CD4-positive, alpha-beta T cell treated with Interleukin-2 at 100 ng/mL for 4 hours (primary cell): ENCODE measurements at places on chromosomes 2 and 18.

- no peak for DNase-seq
Measured at GRCh38 chr2:53942280-53942679, 28.5 kb downstream of the PSME4 start.

GRCh38 chr2:33607251-33607721 lies 8.2 kb upstream of the FAM98A start:
- no peak for DNase-seq

DNA sequence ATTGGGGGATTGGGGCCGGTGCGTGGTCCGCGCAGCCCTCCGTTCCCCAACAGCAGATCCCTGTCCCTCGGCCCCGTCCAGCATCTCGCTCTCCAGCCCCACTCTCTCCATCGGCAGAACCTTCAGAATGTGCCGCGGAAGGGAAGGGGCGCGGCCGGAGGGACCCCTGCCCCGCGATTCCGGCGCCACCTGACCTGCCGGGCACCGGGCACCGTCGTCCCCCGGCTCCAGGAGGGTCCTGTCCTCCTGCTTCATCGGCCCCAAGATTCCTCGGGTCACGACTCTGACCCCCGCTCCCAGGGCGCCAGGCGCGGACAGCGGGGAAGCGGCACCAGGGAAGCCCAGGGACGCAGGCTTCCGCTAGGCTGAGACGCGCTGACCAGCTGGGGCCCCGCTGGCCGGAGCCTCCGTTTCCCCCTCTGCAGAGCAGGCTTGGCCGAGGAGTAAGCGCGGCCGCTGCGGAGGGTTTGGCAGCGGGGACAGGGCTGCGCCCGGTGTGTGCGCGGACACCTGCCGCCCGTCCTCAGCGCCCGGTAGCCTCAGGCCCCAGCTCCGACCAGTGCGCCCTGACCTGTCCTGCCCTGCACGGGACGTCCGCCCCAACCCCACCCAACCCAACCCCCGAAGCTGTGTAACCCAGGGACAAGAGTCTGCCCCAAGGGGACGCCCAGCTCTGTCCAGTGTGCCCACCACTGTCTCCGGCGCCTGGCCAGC lies 16.8 kb upstream of the BOK start:
- DNase-seq = no peak

DNA sequence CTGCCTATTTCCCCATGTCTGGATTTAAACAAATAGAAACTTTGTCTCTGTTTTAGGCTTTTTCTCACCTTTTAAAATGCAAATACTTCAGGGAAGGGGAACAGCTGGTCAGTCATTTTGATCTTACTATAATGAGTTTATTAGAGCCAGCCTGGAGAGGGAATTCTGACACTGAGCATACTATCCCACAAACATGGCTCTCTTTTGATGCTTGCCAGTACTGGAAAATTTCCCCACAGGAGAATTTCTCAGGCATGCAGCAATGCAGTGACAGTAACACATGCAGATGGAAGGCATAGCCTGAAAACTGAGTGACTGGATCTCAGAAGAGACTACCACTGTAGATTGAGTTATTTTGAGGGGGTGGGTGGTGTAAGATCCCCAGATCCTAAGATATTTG lies 974.3 kb upstream of the CELF4 start:
- no peak for DNase-seq

- no peak for DNase-seq
Measured at GRCh38 chr2:129801575-129801974, 177.9 kb upstream of the RAB6C start.

GRCh38 chr2:234558642-234559041 lies 61.8 kb upstream of the ARL4C start:
- no peak for DNase-seq

GRCh38 chr18:74376523-74376922 lies 60.9 kb downstream of the C18orf63 start:
- no peak for DNase-seq

DNA sequence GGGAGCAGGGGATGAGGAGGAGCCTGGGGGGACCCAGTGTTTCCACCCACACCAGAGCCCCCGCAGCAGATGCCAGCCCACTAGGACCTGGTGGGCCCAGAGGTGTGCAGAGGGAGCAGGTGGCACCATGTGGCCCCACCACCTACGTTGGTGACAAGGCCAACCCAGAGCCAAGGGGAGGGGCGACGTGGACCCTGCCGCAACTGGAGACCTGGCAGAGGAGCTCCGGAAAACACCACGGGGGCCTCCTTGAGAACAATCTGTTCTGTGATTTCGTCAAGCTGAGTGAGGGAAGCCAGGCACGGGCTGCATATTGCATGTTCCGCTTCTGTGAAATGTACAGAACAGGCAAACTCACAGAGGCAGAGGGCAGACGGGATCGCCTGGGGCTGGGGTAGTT lies 49.1 kb upstream of the GPC1 start:
- no peak for DNase-seq

DNA sequence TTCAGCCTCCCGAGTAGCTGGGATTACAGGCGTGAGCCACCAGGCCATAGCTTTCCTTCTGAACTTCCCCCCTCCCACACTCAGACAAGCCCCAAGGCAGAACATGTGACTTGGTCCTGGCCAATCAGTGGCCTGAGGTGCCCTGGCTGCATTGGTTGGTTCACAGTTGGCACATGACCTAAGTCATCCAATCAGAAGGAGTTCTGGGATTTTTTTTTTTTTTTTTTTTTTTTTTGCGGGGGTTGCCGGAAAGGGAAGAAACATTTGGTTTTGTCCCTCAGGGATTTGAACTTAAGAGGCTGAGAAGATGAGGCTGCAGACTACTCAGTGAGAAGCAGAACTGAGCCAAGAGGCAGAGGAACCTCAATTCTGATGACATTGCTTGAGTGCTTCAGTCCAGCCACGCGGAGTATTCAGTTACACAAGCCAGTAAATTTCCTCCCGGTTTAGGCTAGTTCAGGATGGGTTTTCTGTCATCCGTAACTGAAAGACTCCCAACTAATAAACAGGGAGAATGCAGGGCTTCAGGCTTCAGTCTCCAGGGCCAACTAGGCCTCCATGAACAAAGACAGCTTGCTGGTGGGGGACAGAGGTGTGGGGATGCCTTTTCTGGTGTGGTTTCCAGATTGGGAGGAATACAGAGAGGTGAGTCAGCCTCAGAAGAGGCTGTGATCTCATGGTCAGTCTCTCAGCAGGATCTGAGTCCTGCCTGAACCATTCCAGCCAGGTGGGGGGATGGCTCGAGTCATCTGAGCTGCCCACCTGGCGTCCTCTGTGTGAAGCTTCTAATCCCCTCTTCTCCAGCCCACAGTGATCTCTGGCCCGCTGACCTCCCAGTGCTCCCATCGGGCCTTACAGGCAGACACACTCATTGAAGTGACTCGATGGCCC lies 9.2 kb downstream of the PTMA start:
- DNase-seq = no peak

DNA sequence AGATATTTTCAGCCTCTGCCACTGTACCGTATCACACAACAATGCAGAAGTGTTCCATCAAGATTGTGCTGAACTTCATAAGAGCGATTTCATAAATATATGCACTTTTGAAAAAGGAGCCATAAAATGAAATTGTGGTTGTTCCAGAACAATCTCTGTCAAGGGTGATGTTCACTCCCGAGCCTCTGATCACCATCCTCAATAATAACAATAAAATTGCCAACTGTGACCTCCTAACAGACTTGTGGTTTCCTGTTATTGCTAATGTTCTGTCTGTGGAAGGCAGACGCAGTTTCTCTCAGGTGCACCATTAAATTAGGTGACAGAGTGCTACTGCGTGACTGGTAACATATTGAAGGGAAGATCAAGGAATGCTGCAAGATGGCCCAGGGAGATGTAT lies 383.7 kb downstream of the SOCS6 start:
- peak; percentile 73 for DNase-seq

GRCh38 chr2:58973811-58974281 lies 732.7 kb upstream of the FANCL start:
- no peak for DNase-seq

GRCh38 chr2:161044095-161044865 lies 115.9 kb upstream of the TANK start:
- DNase-seq = no peak

- peak; percentile 73 for DNase-seq
Measured at GRCh38 chr2:113370478-113371091, 66.9 kb upstream of the ZNG1B start.

- no peak for DNase-seq
Measured at GRCh38 chr2:151827564-151828142, 568 bp downstream of the ARL5A start.

DNA sequence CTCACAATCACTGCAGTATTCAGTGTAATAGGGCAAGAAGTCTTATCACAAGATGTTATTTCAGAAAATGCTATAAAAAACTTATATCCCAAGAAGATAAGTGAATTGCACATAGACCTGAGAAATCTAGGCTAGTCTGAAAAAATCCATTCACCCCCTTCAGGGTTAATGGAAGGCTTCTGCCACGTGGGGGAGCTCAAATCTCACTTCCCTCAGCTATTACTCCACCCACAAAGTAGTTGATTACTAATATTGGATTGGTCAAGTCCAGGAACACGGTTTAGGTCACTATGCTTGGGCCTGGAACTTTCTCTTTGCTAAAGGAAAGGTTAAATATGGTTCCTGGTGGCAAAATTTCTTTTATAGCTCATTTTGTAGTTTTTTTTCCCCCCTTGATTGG lies 51.2 kb upstream of the ADAM23 start:
- peak; percentile 7 for DNase-seq

GRCh38 chr2:191038241-191038725 lies 24.3 kb upstream of the STAT1 start:
- DNase-seq = peak; percentile 88

- DNase-seq = no peak
Measured at GRCh38 chr18:8908792-8909510, 193.5 kb upstream of the NDUFV2 start.

DNA sequence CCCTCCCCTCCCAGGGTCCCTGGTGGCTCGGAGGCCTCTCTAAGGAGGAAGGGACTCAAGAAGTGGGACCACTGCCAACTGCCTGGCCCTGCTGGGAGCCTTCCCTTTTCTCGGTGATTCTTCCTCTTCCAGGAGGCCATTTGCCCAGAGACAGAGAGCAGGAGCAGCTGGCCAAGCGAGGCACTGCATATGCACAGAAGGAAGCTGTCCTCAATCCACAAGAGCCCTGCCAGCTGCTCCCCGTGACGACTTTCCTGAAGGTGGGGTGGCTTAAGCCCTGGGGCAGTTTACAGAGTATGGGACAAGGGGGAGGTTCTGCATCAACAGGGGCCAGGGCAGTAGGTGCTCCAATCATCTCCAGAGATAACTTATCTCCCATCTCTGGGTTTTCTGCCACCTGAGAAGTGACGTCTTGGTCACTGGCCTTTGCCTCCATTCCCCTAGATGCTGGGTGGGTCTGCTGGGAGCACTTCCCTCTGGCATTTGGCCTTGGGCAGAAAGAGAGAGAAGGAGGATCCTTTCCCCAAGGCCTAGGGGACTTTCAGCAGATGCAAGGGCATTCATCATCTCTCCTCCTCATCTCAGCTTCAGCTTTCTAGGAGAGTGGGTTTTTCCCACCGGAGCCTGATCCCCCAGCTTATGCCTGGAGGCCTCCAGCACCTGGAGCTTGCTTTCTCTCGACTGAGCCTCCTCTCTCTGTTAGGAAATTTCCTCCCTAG lies 28.5 kb downstream of the CIB4 start:
- no peak for DNase-seq

DNA sequence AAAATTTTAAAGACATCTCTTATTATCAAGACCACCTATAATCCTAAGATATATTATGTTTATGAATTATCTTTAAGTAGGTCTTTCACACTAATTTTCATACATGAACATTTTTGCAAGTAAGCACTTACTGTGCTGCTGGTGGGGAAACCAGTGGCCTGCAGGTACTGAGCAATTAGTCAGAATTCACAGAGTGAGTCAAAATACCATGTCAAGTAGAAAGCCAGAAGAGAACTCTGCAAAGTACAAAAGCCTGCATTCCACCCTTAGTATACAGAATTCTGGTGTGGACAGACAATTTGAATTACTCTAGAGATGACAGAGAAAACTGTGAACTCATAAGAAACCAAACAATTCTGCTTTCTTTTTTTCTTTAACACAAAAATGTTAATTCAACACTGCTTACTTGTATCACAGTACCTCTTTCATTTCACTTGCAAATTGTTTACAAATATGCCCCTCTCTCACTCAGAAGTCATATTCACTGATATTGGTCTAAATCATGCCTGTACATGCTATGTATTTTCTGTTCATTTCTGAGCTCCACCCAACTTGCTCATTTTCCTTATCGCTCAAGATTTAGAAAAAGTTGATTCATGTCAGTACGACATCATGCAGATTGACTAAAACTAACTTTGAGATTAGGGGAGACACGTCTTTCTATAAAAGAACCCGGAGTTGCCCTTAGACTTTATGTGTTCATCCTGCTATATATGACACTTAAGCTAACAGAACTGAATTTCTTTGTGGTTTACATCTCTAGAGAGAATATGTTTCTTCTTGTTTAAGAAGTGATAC lies 182.9 kb downstream of the IKZF2 start:
- DNase-seq = no peak

GRCh38 chr18:45805551-45805950 lies 19.9 kb upstream of the SIGLEC15 start:
- no peak for DNase-seq

- no peak for DNase-seq
Measured at GRCh38 chr2:48210189-48210588, 303.9 kb upstream of the FBXO11 start.

- no peak for DNase-seq
Measured at GRCh38 chr18:78911751-78912283, 67.8 kb upstream of the SALL3 start.

DNA sequence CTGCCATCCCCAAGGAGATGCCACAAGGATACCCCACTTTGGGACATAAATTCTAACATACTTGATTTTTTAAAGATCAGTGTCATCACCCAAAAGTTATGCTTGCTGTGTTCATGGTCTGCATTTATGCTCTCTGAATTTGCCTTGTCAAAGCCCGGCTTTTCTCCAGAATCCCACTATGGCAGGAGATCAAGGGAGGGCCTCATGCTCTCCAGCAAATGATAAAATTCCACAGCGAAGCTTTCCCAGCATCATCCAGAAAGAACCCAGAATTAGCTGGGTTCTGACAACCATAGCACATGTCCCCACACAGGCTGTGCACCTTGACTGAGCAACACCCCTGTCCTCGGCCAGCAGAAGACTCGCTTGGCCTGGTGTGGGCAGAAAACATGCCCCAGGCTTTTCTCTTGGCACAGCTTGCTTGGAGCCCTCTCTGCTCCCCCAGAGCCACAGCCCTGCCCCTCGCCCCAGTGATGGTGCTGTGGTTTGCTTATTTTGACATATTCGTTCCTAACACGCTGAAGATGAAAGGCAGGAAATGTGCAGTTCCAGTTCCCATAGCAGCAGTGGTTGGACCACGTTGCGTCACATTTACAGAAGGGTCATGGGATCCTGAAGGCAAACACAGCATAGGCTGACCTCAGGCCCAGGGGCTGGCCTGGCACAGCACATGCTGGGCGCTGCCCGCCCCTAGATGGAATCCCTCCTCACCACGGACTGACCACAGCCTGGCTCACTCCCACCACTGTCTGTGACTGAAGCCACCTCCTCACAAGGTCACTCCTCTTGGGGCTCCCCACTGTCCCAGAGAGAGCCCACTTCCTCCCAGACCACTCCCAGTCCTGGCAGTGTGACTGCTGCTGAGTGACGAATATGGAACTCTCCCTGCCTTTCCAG lies 14.1 kb upstream of the CHRNA1 start:
- peak; percentile 62 for DNase-seq

GRCh38 chr18:6207116-6207515 lies 207.6 kb downstream of the L3MBTL4 start:
- no peak for DNase-seq
